ENCODE measurements at places on chromosomes 2 and 18.

- no peak for DNase-seq
These were observed 129.2 kb downstream of the IKZF2 start for GRCh38 chr2:213021971-213022899.

DNA sequence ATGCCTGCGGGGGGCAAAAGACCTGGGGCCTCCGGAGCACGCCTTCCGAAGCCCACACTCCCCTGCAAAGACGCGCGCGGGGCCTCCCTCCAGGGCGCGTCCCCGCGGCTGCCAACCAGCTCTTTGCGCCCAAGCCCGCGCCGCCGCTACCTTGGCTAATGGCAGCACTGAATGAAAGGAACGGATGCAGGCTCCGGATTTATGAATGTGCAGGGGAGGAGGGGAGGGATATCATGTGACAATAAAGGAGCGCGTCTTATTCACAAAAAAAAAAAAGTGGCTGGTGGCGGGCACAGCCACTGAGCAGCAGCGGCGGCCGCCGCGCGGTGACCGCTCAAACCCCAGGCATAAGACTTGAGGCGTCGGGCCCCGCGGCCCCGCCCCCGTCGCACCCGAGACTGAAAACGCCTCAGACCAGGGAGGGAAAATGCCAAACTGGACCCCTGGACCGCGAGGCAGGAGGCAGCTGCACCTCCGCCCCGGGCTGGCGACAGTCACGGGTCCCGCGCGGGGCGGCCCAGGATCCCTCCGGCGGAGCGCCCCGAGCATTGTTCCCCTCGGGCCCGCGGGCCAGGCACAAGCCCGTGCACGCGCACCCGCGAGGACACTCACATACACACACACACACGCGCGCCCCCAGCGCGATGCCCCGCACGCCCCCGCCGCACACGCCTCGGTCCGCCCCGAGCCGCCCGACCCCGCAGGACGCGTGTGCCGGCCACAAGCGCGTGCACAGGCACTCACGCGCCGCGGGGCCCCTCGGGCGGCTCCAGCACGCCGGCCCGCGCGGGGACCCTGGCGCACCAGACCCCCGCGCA is 1.6 kb downstream of the SPRED2 start:
- DNase-seq: peak; percentile 44

DNA sequence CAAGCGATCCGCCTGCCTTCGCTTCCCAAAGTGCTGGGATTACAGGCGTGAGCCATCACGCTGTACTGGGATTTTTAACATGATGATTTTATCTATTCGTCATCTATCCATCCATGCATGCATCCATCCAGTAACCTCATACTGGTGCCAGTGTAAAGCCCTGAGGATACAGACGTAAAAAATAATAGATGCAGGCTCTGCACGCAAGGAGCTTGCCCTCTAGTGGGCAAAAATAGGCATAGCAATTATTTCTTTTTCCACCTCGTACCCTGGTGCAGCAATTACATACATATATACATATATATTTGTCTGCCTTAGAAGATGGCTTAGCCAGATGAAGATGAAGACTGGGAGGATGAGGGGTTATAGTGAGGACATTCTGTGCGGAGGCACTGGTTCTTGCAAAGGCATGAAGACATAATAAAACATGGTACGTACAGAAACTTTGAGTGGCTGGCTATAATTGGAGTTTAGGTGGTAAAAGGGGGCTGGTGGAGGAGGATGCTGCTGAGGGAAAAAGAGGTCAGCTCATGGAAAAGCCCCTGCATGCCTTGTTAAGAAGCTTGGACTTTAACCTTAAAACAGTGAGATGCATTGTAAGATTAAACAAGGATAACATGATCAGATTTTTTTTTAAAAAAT is 19.6 kb upstream of the RPIA start:
- no peak for DNase-seq

GRCh38 chr2:202628646-202629198 is 6.0 kb upstream of the FAM117B start:
- no peak for DNase-seq

DNA sequence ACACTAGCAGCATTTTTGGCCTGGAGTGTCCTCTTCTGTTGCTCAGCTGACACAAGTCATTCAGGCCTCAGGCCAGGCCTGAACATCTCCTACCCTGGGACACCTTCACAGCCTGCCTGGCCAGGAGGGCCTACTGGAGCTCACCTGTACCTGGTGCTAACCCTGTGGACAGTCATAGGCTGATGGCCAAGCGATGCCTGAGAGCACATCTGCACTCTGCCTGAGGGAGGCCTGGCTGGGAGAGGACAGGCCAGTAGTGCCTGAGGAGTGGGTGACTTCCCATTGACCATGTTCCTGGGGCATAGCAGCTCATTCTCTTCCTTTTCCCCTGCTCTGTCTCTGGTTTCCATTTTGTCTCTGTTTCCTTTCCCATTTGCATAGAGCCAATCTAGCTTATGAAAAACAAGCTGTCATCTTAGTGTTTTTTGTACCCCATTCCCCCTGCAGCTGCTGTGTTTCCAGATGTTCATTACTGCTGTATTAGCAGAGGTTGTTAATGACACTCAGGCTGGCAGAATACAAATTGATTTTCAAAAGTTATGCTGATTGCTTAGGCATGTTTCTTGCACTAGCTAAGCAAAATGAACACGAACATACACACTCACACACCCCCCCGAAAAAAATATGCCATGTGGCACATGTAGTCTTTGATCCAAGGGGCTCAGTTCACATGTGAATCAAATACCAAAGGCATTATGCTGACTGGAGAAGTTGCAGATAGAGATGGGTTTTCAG is 149.7 kb upstream of the HS6ST1 start:
- DNase-seq: no peak

- no peak for DNase-seq
These were observed 30.0 kb downstream of the VIL1 start for GRCh38 chr2:218448934-218449333.

DNA sequence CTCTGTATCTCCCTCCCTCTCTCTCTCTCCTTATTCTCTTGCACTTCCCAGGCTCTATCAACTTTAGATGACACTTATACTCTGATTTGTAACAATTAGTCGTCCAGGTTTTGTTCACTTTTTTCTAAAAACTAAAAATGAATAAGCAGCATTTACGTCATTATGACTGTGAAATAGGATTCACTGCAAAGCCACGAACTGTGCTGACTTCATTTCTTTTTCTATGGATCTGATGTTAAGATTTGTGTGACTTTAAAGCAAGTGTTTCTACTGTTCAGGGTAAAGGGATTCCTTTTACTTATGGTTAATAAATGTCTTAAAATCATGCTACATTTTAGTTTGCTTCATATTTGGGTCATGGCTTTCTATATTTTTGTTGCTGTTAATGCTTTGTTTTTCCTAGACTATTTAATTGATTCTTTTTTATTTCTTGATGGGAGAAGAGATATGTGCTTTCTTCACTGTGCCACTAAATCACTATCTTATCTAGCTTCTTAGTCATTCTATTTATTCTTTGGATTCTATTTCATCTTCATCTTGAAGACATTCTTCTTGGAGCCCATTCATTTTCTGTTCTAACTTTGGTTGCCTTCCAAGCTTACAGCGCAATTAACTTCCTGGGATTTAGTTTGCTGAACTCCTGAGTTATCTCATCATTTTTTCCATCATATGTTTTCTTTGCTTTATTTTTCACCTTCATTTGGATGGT is 480.4 kb upstream of the TRIB2 start:
- DNase-seq: no peak

DNA sequence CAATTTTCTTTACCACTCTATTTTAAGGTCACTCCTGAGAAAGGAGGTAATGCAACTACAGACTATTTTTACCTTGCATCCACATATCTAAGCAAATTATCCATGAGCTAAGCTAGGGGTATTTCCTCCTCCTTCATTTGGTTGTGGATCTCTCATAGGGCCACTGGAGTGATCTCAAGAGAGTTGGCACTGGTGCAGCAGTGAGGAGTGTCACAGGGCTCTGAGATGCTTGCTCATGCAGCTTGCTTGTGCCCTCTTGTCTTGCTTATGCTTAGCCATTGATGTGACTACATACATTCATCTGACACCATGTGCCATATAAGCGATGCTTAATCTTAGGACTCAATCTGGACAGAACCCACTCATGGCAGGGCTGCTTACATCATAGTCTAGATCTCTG is 950.3 kb downstream of the TSN start:
- no peak for DNase-seq

DNA sequence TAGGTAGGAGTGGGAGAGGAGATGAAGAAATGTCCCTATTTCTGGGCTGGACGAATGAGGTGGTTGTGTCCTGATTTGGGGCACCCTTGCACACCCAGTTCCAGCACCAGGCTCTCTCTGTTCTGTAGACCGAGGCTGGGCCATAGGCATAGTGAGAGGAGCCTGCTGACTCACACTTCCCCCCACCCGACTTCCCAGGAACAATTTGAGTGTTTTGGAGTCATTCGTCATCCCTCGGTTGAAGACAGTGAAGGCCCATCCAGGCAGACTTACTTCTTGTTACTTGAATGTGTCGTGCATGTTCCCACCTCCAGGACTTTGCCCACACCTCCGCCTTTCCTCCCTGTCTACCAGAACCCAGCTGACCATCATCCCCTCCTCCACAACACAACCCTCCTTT is 179.1 kb downstream of the HAUS1 start:
- DNase-seq: no peak

- DNase-seq: no peak
These were observed 33.3 kb upstream of the NEB start for GRCh38 chr2:151767536-151767935.
